Testis (tissue), 5 donors: ENCODE measurements at places on chromosomes 5 and 9.

DNA sequence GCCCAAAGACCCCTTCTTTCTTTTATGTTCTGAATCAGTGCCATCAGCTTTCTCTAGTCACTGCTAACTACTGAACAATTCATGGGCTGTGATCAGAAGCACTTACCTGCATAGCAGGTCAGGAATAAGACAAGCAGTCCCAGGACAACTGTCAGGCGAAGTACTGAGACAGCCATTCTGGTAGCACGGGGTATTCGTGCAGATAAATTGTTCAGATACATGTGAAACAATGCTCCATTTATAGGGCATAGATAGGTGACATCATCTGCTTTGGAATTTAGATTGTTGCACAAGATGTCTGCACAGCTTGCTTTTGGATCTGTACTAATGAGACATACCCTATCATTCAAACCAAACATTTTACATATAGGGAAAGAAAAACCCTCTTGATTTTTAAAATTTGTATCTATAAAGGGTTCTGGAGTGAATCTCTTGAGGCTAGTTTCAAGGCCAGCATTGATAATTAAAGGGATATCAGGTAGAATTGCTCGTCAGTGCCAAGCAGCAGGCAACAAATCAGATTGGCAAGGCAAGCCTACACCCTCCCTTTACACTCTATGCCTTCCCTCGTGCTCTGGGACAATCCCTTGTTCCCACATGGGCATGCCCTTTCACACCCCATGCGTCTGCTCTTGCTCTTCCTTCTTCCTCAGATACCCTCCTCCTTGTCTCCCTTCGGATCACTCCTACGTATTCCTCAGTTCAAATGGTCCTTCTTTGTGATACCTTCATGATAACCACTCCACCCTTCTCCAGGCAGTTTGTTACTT is at the start of gene C5orf46:
Gene C5orf46, minus strand, starts transcription at position 213 of the 770 bp plus-strand sequence. Its CDS starts 37 bp downstream, at position 176.
- H3K4me3 ChIP-seq, result no peak within 1 kb of the TSS
- no peaks in the 10 kb centered on the region for H3K27me3 ChIP-seq
- no peak within 1 kb of the TSS for H3K27ac ChIP-seq
- DNase-seq, result no peak

GRCh38 chr5:40309851-40310250 is 369.9 kb upstream of the PTGER4 start:
- no peaks in the 10 kb centered on the region for H3K4me1 ChIP-seq
- no peaks in the 10 kb centered on the region for H3K36me3 ChIP-seq
- no peak overlapping the region for H3K4me3 ChIP-seq
- H3K27me3 ChIP-seq, result no peaks in the 10 kb centered on the region
- no peak for DNase-seq
- no peak overlapping the region for H3K27ac ChIP-seq

DNA sequence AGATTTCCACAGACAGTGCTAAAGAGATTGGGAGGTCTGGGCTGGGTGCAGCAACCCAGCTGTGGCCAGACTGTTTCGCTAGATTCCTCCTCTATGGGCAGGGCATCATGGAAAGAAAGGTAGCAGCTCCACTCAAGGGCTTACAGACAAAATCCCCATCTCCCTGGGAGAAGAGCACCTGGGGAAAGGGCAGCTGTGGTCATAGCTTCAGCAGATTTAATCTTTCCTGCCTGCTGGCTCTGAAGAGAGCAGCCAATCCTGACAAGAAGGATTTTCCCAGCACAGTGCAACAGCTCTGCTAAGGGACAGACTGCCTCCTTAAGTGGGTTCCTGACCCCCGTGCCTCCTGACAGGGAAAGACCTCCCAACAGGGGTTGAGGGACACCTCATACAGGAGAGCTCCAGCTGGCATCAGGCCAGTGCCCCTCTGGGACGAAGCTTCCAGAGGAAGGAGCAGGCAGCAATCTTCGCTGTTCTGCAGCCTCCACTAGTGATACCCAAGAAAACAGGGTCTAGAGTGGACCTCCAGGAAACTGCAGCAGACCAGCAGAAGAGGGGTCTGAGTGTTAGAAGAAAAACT is 1379.3 kb upstream of the ACO1 start:
- DNase-seq, result no peak
- H3K4me1 ChIP-seq, result no peaks in the 10 kb centered on the region
- H3K36me3 ChIP-seq, result no peaks in the 10 kb centered on the region
- no peak overlapping the region for H3K4me3 ChIP-seq
- H3K27ac ChIP-seq, result no peak overlapping the region
- no peaks in the 10 kb centered on the region for H3K27me3 ChIP-seq

- H3K4me3 ChIP-seq, result no peak overlapping the region
- peaks cover 10% of the 10 kb centered on the region for H3K4me1 ChIP-seq
- H3K27ac ChIP-seq, result no peak overlapping the region
- DNase-seq, result no peak
- H3K27me3 ChIP-seq, result no peaks in the 10 kb centered on the region
Measured at GRCh38 chr9:33943389-33943788, 105.3 kb downstream of the UBAP2 start.

- no peak overlapping the region for H3K4me3 ChIP-seq
- no peaks in the 10 kb centered on the region for H3K27me3 ChIP-seq
- no peak overlapping the region for H3K27ac ChIP-seq
- DNase-seq, result no peak
- H3K4me1 ChIP-seq, result no peaks in the 10 kb centered on the region
Measured at GRCh38 chr5:38451074-38451725, 105.2 kb downstream of the LIFR start.

GRCh38 chr5:55672477-55672911 is 39.6 kb downstream of the SLC38A9 start:
- no peak for DNase-seq
- H3K4me1 ChIP-seq, result peaks cover 25% of the 10 kb centered on the region
- H3K36me3 ChIP-seq, result no peaks in the 10 kb centered on the region
- H3K27me3 ChIP-seq, result no peaks in the 10 kb centered on the region

GRCh38 chr9:93128715-93129224 is 5.3 kb downstream of the NINJ1 start:
- peaks cover 70% of the 10 kb centered on the region for H3K4me1 ChIP-seq
- DNase-seq, result no peak
- no peaks in the 10 kb centered on the region for H3K36me3 ChIP-seq
- no peaks in the 10 kb centered on the region for H3K27me3 ChIP-seq

DNA sequence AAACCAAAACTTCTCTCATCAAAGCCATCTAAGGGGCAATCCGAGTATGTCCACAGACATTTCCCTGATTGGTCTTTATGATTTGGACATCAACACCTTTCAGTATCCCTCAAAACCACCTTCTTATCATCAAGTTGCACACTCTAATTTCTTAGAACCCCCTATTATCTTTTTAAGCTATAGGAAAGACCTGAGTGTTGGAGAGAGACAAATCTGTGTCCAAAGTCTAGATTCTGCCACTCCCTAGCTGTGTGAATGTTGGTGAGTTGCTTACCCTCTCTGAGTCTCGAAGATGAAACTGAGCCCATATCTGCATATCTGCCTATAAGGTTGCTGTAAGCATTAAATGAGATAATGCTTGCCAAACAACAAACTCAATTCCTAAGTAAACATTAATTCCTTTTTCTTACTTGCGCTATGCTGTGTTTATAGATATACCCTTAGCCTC is 159.1 kb downstream of the DOCK8 start:
- no peak for DNase-seq
- H3K27me3 ChIP-seq, result no peaks in the 10 kb centered on the region
- no peak overlapping the region for H3K4me3 ChIP-seq
- no peaks in the 10 kb centered on the region for H3K4me1 ChIP-seq

DNA sequence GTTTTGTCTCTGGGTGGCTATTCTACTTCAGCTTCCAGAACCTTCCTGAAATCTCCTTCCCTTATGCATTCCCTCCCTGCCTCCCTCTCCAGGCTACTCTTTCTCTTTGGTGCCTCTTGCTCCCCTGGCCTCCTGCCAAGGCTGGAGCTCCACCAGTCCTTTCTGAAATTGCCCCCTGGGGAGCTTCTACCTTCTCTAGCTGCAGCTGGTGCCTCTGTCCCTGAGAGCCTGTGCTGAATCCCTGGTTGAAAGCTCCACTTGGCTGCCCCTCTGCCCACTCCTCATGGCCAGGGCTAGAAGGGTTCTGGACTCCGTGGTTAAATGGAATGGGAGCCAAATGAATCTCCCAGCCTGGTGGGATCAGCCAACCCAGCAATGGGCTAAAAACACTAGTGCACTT is 80.1 kb downstream of the COL15A1 start:
- peaks cover 9% of the 10 kb centered on the region for H3K4me1 ChIP-seq
- no peaks in the 10 kb centered on the region for H3K27me3 ChIP-seq
- no peak overlapping the region for H3K4me3 ChIP-seq

- H3K27me3 ChIP-seq, result peaks cover 4% of the 10 kb centered on the region
- H3K4me1 ChIP-seq, result peaks cover 17% of the 10 kb centered on the region
- DNase-seq, result no peak
- H3K27ac ChIP-seq, result no peak overlapping the region
- no peak overlapping the region for H3K4me3 ChIP-seq
- H3K36me3 ChIP-seq, result no peaks in the 10 kb centered on the region
Measured at GRCh38 chr5:123087173-123088030, 1.6 kb upstream of the PRDM6 start.

- peak; percentile 93 for DNase-seq
- H3K27me3 ChIP-seq, result no peaks in the 10 kb centered on the region
- H3K36me3 ChIP-seq, result no peaks in the 10 kb centered on the region
- H3K4me1 ChIP-seq, result peaks cover 21% of the 10 kb centered on the region
Measured at GRCh38 chr9:135085830-135086546, 1.5 kb upstream of the OLFM1 start.

DNA sequence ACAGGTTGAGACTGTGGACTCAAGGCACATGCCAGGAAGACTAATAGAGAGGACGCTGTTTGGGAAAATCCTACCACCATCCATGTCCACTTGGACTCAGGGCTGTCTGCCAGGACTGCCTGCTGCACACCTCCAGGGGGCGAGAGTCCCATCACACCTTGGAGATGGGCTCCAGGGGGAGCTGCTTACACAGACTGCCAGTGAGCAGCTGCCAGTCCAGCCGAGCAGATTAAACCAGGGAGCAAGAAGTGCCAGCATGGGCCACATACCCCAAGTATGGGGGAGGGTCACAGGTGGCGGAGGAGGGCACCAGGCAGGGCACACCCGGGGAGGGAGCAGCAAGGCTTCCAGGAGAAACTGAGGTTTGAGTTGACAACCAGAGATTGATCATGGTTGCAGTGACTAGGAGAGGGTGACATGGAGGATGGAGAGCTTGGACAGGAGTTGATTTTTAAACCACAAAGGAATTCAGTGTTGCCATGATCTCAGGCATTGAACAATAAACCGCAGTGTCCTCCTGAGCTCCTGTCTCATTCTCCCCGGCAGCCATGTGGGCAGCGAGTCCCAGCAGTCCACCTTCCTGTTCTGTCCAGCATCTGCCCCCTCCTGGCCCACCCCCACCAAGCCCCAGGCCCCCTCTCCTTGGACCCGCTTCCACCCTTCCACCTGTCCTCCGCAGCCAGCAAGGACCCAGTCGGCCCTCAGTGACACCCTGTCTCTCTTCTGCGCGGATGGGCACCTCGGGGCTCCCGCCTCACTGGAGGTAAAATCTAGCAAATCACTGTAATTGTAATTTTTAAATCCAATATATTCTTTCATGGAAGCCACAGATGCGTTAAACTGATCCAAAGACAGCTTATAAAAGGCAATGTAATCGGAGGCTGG is 3.1 kb upstream of the VAV2 start:
- H3K27me3 ChIP-seq, result no peaks in the 10 kb centered on the region
- no peak for DNase-seq
- no peak overlapping the region for H3K27ac ChIP-seq
- H3K36me3 ChIP-seq, result no peaks in the 10 kb centered on the region

DNA sequence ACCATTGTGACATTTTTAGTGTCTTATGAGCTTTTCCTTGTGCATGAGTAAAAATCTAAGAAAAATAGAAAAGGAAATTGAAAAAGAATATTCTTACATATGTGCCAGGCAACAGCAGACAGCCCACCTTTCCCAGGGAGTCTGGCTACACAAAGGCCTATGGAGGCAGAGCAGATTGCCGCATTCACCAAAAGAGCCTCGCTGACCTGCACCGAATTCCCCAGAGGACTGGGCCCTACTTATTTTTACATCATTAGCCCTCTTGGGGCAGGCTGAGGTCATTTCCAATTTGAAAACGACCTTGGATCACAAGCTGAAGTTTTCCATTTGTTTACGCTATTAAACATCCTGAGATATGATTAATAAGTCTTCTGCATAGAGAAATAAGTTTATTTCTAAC is 66.2 kb upstream of the WDR41 start:
- no peaks in the 10 kb centered on the region for H3K27me3 ChIP-seq
- H3K27ac ChIP-seq, result no peak overlapping the region
- no peaks in the 10 kb centered on the region for H3K4me1 ChIP-seq
- H3K36me3 ChIP-seq, result no peaks in the 10 kb centered on the region
- no peak overlapping the region for H3K4me3 ChIP-seq
- no peak for DNase-seq

GRCh38 chr9:133645021-133645765 is 9.0 kb downstream of the DBH start:
- no peaks in the 10 kb centered on the region for H3K27me3 ChIP-seq
- H3K27ac ChIP-seq, result no peak overlapping the region
- no peaks in the 10 kb centered on the region for H3K36me3 ChIP-seq
- H3K4me1 ChIP-seq, result no peaks in the 10 kb centered on the region
- H3K4me3 ChIP-seq, result no peak overlapping the region
- DNase-seq, result no peak

DNA sequence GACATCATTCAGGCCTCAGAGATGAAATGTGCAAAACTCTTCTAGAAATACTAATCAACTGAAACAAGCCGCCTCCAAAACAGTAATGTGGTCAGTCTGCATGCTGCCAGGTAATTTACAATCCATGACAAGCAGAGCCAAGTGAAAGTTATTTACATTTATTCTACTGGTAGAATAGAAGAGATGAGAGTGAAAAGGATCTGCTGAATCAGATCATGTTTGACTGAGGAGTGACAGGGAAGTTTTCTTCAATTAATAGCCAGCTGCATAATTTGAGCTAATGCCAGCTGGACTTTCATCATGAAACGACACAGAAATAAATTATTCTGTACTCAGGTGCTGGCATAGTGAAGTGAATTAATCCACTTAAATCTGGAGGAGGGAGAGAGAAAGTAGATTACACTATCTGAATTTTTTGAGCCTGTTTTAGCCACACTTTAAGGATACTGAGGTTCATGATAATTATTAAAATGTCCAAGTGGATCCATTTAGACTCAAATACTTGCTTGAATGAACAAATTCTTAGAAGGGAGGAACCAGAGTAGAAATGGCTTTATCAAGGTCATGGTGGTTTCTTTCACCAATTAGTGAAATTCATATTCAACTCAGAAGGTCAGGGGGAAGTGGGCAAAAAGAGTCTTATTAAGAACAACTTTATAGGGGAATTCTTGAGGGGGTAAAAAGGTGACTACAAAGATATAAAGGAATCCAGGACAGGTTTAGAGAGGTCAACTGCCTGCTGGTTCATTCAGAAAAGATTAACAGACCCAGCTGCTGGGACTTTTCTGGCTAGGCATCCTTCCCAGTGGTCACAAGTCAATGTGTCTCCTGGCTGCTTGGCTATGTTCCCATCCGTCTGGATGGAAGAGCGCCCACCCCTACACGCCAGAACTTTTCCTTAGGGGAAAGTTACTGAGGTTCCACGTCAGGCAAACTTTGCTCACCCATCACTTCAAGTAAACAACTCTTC is 350.4 kb downstream of the PDE4D start:
- H3K27me3 ChIP-seq, result no peaks in the 10 kb centered on the region
- H3K4me1 ChIP-seq, result no peaks in the 10 kb centered on the region
- H3K36me3 ChIP-seq, result no peaks in the 10 kb centered on the region
- H3K27ac ChIP-seq, result no peak overlapping the region
- peak; percentile 29 for DNase-seq
- H3K4me3 ChIP-seq, result no peak overlapping the region
